HAP-1 (cell line): ENCODE measurements at places on chromosomes 1 and 21.
A peak's percentile ranks its signal among the peaks of the same experiment; 100 is the strongest.

GRCh38 chr1:43938892-43939587 lies 5.4 kb downstream of the ARTN start:
- no peak for DNase-seq

DNA sequence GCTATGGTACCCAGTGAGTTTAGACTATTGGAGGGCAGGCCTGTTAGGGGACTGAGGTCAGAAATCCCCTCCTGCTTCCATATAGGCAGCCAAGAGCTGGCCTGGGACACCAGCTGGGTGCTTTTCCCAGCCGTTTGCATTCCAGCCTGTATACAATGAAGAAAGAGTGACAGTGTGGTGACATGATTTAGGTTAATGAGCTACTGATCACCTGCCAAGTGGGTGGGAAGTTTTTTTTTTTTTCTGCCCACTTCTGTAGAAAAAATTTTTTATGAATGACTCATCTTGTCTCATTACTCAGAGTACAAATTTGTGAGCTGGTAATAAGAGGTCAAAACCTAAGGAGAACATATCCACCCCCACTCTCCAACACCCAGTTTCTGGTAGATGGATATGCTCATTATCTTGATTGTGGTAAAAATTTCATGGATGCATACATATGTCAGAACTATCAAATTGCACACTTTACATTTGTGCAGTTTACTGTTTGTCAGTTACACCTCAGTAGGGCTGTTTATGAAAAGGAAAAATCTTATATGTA lies 16.4 kb upstream of the CGN start:
- peak; percentile 45 for DNase-seq

- DNase-seq = no peak
Observed at GRCh38 chr1:15429701-15430149, 8.5 kb upstream of the CTRC start.

GRCh38 chr1:94100785-94101612 lies 19.9 kb downstream of the ABCA4 start:
- no peak for DNase-seq

DNA sequence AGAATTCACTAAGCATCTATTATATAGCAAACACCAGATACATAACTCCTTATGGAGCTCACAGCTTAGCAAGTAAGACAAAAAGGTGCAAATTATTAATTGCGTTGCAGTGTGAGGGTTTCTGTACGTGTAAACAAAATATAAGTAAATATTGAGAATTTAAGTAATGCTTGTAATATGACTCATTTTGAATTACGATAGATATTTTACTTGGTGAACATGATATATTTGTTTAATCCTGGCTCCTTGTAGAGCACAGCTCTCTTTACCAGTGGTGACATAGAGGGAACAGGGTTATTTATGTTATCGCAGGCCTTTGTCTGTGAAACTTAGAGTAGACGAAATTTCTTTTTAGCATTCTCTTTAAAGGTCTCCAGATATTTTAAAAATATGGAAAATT lies 36.4 kb downstream of the LYPLAL1 start:
- no peak for DNase-seq

DNA sequence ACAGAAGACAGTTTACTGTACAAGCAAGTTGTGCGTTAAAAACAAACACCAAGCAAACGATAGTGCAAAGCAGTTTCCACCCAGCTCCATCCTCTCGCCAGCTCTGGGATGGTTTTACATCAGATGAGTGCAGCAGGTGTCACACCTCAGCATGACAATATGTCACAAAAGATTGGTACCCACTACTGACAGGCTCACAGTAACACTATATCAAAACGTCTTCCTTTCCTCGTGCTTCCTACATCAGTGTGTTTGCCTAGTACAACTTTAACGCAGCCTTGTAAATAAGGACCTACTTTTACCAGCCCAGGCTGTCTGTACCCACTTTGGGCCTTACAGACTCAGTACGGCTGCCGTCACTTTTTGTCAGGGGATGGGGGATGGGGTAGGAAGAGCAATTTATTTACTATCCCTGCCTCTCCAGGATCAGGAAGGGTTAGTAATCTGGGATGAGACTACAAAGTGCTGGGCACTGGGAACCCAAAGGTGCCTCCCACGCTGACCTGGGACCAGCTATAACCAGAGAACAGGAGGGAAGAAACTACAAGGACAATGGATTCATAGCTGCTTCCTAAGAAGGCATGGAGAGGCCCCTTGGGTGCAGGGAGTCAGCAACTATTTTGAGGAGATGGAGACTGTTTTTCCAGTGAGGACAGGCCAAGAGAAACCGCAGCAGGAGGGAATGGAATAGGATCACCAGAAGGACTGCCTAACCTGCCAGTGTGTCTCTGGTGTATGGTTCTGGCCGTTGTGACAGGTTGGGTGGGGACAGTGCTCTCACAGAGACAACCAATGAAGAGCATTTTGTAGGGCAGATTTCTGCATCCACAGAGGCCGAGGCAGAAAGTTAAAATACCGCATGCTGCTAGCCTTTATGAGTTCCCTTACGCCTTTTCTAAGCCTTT lies 30.2 kb downstream of the RUNX3 start:
- no peak for DNase-seq

GRCh38 chr1:65921446-65921845 lies 128.8 kb downstream of the PDE4B start:
- no peak for DNase-seq

GRCh38 chr1:86380257-86380861 lies 15.8 kb downstream of the ODF2L start:
- DNase-seq = no peak

DNA sequence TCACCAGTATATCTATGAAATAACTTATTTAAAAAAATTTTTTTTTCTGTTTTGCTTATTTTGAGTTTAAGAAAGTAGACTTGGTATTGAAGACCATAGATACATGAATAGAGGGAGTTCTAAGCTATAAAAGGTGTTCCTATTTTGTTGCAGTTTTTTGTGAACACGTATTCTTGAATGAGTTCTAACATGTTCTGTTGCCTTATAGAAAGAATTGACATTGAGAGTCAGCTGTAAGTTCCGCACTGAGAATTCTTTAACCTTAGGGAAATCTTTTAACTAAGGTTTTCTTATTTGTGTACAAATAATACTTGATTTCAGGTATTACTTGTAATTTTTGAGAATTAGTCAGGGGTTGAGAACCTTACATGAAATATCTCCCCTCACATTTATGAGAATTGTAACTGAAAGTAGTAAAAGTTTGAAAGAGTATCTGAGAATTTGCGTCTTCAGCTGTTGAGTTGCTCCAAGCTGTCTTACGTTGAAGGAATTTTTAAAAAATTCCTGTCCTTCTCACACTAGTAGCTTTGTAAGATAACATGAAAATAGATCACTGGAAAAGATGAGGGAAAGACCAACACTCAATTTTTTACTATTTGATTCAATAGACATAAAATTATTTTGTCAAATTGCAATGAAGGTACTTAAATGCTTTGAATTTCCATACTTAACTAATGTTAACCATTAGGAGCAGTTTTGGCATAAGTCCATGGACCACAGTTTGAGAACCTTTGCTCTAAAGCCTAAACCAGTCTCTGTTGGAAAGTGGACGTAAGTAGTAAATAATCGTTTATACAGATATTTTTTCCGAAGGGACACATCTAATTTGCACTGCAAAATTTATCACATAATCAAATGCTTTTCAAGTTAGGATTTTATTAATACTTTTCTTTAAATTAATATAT lies 3.8 kb downstream of the DR1 start:
- DNase-seq = no peak

- DNase-seq = no peak
Observed at GRCh38 chr1:206698011-206698410, 13.3 kb downstream of the MAPKAPK2 start.

- DNase-seq = no peak
Observed at GRCh38 chr1:172613294-172613693, 45.6 kb upstream of the FASLG start.

DNA sequence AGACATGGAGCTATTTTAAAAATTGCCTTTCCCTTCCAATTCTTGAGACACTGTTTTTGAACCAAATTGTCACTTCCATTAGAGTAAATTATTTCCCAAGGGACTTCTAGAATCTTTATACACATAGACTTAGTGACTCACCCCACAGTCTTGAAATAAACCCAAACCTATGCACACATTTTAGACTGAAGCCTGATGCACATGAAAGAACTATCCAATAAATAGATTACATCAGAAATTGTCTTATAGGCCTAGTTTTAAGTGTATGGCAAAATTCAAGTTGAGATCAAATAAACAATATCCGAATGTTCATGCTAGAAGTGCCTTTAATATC lies 32.2 kb upstream of the ZNF326 start:
- DNase-seq = no peak

DNA sequence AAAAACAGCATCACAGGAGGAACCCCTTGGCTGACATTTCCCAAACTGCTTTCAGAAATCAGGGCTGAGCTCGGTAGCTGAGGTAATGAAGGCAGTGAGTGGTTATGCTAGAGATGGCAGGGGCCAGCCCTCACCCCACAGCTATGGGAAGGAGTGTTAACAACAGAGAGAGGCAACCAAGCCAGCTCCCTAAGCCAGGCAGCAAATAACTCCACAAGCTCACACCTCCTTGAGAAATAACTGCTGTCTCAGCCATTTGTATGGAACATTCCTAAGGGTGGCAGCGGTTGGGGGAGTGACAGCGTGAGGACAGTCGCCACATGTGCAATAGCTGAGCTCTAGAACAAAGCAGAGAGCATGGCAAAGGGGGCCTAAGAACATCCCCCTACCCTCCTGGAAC lies 42.6 kb downstream of the LMX1A start:
- DNase-seq = no peak

GRCh38 chr21:39009587-39010225 lies 173.5 kb downstream of the PSMG1 start:
- no peak for DNase-seq

DNA sequence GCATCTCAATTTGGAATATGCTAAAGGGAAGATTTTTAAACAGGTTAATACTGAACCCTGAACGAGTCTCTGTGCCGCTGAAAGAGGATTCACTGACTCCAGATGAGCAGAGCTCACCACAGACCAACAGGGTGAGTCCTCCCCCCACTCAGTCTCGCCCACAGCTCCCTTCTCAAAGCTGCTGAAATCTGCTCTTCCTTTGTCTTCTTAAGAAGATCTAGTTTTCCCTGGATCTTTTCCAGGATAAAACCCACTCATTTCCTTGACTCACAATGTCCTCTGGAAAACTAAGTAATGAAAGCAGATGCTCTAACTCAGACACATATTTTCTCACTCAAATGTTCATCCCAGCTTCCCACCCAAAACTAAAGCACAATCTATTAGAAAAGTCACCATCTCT lies 447.0 kb upstream of the PKN2 start:
- peak; percentile 18 for DNase-seq

GRCh38 chr1:119045096-119045746 lies 57.1 kb upstream of the TBX15 start:
- no peak for DNase-seq

DNA sequence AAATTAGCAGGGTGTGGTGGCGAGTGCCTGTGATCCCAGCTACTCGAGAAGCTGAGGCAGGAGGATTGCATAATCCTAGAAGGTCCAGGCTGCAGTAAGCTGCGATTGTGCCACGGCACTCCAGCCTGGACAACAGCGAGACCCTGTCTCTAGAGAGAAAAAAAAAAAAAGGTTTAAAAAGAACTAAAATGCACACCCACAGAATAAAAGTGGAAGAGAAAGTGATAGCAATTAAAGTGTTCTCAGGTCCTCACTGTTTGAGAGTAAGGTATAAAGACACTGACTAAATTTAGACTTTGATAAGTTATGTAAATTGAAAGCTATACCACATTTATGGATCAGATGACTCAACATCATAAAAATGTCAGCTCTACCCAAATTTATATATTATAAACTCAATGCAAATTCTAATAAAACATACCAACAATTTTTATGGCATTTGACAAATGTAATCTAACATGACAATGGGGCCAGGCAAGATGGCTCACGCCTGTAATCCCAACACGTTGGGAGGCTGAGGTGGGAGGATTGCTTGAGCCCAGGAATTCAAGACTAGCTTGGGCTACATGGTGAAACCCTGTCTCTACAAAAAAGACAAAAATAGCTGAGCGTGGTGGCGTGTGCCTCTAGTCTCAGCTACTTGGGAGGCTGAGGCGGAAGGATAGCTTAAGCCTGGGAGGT lies 11.8 kb downstream of the ZBTB17 start:
- DNase-seq = no peak

DNA sequence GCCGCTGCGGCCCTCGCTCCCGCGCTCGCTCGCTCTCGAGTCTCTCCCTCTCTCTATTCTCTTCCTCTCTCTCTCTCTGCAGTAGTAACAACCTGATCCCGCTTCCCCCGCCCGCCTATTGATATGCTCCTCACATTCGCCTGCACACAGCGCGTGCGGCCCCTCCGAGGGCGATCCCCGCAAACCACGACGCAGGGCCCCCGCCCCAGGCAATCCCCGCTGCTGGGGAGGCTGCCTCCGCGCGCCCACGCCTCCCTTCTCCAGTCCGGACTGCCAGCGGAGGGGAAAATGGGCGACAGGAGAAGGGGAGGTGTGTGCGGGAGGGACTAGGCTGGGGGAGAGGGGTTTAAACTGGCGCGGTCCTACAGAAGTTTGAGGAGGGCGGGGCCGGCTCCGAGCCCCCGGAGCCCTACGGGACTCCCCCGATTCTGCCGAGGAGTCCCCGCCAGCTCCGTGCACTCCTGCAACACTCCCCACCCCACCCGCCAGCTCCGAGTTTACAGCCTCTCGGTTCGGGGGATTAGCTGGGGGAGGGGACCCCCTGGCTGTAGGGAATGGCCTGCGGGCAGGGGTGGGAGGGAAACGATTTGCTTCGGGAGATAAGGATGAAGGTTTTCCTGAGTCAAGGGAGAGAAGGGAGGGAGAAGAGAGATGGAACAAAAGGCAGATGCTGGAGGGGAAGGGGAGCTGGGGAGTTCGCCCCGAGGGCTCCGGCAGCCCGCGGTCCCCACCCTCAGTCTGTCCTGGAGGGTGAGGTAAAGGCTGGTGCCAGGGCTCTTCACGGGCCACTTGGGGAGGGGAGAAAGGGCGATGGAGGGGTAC lies 66.6 kb downstream of the SYT2 start:
- peak; percentile 29 for DNase-seq

DNA sequence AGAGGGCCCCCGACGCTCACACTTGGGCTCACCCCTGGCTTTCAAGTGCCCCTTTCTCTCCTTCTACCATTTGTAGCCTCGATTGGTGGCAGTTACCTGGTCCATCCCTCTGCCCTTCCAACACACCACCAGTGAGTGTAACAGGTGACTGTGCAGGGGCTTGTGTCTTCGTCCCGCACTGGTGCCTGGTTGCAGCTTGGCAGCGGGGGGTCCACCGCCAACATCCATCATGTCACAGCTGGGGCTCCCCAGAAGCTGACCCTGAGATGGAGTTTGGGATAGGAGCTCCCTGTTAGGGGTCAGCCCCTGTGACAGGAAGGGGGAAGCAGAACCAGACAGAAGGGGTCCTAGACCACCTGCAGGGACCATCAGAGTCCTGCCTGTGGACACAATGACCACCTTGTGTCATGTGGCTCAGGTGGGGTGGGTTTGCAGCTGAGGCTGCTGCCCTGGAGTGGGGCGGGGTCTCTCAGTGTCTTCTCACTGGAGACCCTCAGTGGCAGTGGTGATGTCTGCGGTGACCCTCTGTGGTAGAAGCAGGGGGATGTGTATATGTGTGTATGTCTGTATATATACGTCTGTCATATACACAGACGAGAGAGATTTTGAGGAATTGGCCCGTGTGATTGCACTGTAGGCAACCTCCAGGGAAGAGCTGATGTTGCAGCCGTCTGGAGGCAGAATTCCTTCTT lies 3.6 kb upstream of the CALML6 start:
- no peak for DNase-seq
